ENCODE measurements at places on chromosomes 1 and 21.

GRCh38 chr1:37879865-37880264 lies 20.5 kb upstream of the MTF1 start:
- no peak for DNase-seq

DNA sequence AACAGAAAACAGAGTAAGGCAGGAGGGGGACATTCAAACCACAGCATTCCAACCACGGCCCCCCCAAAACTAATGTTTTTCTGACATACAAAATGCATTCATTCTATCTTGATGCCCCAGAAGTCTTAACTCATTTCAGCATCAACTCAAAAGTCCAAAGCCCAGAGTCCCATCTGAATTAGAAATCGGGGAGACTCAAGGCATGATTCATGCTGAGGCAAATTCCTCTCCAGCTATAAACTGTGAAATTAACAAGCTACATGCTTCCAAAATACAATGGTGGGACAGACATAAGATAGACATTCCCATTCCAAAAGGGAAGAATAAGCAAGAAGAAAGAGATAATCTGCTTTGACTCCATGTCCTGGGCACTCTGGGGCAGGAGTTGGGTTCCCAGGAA lies 73.9 kb downstream of the KCNJ15 start:
- DNase-seq = no peak

GRCh38 chr1:27779122-27779521 lies 6.1 kb downstream of the STX12 start:
- no peak for DNase-seq

DNA sequence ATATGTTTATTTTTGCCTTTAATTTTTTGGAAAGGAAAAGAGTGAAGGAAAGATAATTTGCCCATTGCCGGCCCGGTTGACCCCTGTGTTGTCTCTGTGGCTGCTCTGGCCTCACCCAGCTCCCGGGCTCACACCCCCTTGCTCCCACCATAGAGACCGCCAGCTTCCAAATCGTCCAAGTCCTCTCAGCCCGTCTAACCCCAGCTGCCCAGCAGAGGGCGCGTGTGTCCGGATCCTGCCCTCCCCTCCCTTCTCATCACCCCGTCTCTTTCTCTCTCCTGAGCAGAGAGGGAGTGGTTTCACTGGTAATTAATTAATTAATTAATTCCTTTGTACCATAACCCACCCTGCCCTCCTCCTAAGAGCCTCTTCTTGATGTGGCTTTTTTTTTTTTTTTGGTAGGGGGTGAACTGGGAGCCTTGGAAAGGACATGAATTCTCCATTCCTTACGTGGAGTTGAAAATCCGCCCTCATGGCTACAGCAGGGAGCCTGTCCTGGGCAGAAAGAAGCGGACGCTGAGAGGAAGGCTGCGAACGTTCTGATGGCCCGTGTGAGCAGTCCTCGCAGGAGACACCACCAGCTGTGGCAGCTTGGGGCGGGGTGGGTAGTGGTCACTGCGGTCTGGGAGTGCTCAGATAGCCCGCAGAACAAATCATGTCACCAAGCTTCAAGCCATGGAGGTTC lies 45.9 kb downstream of the KIAA0040 start:
- peak; percentile 71 for DNase-seq

DNA sequence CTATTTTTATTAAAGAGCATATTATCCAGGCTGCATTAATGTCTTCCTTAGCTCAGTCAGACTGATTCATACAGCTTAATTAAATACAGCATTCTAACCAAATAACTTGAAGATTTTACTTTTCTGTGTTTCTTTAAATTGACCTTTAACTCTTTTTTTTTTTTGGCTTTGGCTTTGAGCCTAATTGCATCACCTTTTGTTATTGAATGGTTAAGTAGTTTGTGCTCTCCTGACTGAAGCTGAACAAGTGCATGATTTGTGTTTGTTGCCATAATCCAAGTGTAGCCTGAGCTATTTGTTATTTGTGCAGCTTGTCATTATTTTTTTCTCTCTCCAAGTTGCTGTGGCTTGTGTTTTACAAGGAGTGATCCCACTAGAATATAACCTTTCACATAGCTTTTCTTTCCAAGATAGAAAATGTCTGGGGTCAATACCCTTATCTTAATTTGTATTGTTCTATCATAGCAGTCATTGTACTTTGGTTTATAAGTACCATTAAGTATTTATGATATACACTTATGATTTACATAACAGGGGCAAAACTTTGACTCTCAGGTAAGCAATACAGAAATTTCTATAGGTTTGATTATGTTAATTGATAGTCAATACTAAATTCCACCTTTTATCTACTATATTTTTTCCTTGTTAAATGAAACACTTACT lies 31.6 kb downstream of the CDC14A start:
- no peak for DNase-seq

- no peak for DNase-seq
These were observed 114.4 kb downstream of the TMEM53 start for GRCh38 chr1:44559913-44560312.

DNA sequence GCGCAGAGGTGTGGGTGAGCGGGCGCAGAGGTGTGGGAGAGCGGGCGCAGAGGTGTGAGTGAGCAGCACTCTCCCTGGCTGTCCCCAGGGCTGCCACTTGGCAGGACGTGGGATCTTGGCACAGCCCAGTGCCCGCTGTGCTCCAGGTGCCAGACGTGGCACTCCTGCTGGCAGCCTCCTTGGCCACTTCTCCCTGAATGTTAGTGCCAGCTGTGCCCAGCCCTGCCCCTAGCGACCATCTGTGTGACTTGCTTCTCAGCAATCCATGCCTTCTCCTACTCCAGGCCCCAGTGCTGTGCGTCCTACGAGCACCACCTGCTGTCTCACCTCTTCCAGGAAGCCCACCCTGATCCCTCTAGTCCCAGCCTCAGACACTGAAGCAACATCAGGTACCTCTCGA lies 30.5 kb downstream of the KRTAP10-1 start:
- peak; percentile 66 for DNase-seq

- no peak for DNase-seq
These were observed 51.6 kb downstream of the PLPP3 start for GRCh38 chr1:56527548-56528302.

DNA sequence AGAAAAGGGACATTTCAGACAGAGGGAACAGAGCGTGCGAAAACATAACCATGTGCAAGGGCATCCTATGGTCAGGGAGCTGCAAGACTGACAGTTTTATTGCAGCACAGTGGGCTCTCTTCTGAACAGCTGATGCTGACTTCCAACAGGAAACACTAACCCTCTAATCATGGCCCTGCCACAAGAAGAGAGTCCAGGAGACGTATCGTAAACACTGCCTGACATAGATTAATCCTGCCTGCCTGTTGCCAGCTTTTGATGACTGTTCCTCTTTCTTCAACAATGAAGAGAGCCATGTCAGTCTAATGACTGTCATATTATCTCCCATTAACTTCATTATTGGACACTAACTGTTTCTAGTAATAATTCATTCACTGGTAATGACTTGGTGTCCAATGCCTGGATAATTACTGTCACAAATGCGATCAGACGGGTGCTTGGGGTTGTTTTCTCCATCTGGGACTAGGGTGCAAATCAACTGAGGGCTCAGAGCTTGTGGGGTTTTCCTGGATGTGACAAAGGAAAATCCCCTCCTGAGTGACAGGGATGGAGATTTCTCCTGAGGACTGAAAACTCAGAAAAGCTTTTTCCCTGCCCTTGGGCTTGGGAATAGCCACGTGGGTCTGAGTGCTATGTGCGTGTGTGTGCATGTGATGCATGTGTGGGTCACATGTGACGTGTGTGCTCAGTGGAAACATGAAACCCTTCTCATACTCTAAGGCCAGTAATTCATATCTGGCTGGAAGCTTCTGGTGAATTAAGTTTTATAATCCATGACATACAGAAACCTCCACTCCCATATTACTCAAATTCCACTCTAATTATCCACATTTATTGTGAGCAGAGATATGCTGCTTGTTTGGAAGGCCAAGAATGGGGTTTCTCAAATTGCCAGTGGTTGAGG lies 144.0 kb upstream of the PLXNA2 start:
- no peak for DNase-seq

- no peak for DNase-seq
These were observed 3.2 kb downstream of the SPSB1 start for GRCh38 chr1:9295884-9296283.

- no peak for DNase-seq
These were observed 90.8 kb downstream of the VAV3 start for GRCh38 chr1:107874221-107874620.

GRCh38 chr1:6098303-6099215 lies 52.9 kb downstream of the KCNAB2 start:
- no peak for DNase-seq

GRCh38 chr1:232766241-232766890 lies 38.9 kb upstream of the MAP10 start:
- DNase-seq = no peak

- DNase-seq = no peak
These were observed 208.0 kb upstream of the DEPDC1 start for GRCh38 chr1:68704800-68705443.

- DNase-seq = no peak
These were observed 3.1 kb downstream of the CNIH3 start for GRCh38 chr1:224619209-224619608.

DNA sequence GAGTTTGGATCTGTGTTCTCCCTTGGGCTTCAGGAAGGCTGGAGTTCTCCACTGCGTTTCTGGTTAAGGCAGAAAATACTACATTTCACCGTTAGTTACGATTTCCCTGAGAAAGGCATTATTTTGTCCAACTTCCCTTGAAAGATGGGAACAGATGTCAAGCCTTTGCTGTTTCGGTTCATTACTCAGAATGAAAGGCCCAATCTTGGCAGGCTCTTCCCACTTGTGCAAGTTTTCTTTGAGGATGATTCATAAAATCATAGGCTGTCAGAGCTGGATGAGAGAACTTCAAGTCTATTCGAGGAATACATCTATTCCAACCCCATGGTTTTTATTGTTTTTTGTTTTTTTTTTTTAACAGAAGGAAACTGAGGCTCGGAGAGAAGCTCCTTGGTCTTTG lies 205.2 kb downstream of the GRIK3 start:
- no peak for DNase-seq

GRCh38 chr1:24157918-24158481 lies 15.1 kb upstream of the IL22RA1 start:
- DNase-seq = no peak

DNA sequence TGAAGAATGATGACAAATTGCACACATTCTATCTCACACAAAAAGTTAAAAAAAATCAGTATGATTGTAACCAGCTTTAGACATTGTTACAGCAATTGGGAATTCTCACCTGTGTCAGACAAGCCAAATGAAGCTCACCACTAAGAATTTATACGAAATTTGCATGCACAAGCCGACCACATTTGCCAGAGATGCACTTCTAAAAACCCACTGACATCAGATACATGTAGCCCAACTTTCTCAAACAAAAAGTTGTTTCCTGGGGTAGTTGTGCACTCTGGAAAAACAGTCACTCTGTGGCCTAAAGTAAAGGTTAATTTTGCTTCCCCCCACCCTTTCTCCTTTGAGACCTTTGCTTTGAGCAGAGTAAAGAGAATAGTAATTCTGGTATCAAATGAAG lies 67.9 kb upstream of the IL12RB2 start:
- no peak for DNase-seq

- no peak for DNase-seq
These were observed 17.0 kb upstream of the PIGC start for GRCh38 chr1:172460887-172461315.

DNA sequence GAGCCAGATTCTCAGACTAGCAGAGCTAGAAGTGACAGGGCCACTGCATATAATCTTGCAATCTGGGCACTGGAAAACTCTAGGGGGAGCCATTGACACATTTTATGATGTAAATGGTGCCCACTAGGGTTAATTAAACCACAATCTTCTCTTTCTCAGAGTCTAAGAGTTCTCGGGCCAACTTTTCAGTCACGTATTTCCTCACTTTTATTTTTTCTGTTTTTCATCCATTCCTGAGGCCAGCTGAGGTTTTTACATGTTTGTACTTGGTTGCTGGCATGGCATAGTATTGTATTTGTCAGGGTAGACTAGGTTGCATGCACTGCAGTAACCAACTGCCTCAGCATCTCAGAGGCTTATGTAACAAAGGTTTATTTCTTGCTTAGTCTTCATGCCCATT lies 138.2 kb downstream of the ZNF326 start:
- no peak for DNase-seq

DNA sequence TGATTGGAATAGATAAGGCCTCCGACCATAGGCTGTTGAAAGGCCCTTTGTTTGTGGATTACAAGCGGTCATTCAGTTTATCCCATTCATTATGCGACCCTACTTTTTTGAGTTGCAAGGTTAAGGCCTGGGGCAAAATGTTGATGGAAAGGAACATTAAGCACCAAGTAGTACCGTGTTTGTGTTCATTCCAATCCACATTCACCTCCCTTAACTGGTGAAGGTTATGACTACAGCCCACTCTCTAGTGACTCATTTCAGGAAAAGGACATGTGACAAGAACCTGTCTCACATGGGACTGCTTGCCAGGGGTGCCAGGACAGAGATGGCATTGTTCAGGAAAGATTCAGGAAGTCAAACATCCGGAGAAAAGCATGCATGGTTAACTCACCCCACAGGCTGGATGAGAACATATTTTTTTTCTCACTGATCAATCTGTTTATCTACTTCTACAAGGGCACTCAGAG lies 81.6 kb downstream of the CD58 start:
- DNase-seq = no peak

DNA sequence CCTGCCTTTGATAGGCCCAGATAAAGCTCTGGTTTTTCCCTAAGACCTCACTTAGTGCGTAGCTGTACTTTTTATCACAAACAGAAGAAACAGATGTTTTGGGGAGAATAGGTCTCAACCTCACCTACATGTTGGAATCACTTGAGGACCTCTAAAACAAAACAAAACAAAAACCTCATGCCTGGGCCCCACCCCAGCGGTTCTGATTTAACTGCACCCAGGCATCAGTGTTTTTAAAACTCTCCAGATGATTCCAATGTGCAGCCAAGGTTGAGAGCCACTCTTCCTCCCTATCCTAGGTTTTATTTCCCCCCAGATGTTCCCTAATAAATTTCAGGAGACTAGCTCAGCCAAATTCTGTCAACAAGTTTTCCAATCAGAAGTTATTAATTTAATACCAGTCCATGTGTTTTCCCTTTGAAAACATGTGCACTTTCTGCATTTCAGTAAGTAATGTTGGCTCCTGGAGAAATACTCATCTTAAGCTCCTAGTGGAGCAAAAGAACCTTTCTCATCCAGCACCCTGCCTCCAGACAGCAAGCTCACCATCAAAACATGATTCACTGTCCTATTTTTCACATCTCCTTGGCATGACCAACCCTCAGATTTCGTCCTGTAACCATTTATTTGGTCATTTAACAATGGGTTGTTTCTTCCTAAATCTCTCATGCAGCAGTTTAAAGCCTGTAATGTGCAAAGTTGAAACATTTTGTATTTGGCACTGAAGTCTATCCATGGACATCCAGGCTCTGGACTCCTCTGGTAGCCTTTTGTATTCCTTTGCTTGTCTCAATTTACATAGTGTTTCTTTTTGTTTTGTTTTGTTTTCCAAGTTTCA lies 27.5 kb downstream of the LRRC8C start:
- no peak for DNase-seq

- DNase-seq = no peak
These were observed 138.1 kb upstream of the IRF2BP2 start for GRCh38 chr1:234748066-234748465.
